Ascending aorta (tissue), 2 donors: ENCODE measurements at places on chromosomes 4 and X.
A peak's percentile ranks its signal among the peaks of the same experiment; 100 is the strongest.

- peak; percentile 83 for DNase-seq
Measured at GRCh38 chrX:153947009-153947769, 2.7 kb upstream of the RENBP start.

DNA sequence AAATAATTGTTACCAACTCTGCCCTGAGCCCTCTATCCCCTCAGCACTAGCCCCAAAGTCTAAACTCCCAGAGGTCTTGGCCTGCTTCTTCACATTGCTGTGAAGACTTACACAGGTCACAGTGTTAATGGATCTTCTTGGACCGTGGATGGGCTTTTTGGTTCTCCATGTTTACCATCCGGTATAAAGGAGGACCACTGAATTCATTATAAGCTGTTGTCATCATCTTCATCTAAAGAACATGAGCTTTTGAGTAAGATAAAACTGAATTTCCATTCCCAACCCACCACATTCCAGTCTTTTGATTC, 8.5 kb downstream of the NUDT11 start:
- no peak for DNase-seq

DNA sequence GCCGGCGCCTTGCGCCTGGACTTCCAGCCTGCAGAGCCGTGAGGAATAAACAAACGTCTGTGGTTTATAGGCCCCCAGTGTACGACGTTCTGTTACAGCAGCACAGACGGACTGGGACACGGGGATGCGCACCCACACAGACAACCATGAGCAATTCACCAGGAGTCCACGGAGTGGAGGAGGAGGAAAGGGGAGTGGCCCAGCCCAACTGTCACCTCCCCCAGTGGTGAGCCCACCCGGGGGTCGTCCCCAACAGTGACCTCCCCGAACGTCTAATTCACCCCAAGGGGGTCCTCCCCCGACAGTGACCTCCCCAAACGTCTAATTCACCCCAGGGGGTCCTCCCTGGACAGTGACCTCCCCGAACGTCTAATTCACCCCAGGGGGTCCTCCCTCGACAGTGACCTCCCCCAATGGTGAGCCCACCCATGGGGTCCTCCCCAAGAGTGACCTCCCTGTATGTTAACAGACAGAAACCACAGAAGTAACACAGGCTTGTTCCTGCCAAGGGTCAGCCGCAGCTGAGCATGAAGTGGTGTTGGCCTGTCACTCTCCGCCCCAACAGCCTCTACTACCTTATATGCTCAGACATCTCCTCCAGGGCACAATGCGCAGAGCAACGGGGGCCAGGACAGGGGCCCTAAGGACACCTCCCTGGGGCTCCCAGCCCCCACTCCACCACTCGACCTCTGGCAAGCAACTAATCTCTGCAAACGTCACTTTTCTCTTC, 6.2 kb downstream of the GAK start:
- DNase-seq, result no peak

DNA sequence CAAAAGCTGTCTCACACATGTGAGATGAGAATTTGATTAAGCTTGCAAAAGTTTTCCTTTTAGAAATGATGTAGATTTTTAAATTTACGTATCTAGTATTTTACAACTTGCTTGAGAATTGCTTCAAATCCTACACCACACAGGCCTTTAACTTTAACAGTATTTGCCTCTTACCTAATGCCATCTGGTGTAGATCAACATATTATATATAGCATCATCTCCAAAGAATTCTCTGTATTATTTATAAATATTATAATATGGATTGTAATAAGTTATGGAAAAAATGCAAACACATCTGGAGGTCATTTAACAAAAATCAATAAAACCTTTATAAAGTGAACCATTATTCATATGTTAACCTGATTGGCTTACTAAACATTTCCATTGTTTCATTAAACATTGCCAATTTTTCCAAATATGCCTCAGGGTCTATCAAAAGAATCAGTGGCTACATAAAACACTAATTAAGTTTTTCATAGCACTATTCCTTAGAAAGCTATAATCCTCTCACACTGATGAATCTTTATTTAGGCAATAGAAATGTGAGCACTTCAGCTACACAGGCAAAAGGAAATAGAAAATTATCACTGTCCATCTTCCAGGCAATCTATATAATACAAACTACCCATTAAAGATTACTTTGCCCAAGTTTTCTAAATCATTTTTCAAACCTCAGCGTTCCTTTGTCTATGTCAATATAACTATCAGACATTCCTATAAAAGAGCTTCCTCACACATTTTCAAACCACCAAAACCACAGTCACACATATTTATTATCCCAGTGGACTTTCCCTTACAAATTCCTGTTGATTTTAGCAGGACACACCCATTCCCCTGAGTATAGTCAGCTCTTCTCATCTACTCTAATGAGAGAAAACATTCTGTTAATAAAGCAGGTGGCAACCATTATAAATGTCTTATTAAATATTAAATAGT, 83.5 kb upstream of the INTU start:
- no peak for DNase-seq

DNA sequence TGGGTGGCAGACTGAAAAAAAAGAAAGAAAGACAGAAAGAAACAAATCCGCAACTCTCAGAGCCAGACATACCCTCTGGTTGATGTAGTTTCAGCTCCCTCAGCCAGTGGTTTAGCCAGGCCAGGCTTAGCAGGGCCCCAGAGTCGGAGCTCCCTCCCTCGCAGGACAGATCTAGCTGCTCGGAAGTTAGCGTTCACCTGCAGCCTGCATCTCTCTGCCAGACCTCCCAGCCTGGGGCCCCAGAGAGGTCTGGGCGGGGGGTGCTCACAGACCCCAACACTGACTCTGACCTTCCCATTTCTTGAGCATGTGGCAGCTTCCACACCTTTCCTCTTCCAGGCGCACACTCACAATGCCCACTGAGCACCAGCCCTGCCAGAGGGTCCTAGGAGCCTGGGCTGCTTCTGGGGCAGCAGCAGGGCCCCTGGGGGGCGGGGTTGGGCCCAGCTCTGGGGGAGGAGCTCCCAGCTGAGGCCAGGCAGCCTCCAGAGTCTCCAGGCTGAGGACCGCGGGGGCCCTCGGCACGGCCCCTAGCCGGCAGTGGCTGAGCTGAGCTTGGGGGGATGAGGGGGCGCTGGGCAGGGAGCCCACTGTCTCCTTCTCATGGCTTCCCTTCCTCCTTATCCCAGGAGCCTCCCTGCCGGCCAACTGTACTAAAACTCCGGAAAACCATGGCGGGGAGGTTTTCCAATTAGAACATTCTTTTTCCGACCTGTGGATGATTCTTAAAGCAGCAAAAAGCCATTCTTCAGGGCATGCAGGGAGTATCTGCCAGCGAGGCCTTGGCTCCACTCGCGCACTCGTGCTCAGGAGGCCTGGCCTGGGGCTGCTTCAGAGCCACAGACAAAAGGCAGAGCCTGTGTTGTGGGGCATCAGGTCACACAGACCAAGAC, 4.6 kb upstream of the ZNF185 start:
- DNase-seq, result no peak

- no peak for DNase-seq
Measured at GRCh38 chr4:155599085-155599484, 67.6 kb upstream of the GUCY1A1 start.

- no peak for DNase-seq
Measured at GRCh38 chr4:94256144-94256783, 48.6 kb downstream of the SMARCAD1 start.

DNA sequence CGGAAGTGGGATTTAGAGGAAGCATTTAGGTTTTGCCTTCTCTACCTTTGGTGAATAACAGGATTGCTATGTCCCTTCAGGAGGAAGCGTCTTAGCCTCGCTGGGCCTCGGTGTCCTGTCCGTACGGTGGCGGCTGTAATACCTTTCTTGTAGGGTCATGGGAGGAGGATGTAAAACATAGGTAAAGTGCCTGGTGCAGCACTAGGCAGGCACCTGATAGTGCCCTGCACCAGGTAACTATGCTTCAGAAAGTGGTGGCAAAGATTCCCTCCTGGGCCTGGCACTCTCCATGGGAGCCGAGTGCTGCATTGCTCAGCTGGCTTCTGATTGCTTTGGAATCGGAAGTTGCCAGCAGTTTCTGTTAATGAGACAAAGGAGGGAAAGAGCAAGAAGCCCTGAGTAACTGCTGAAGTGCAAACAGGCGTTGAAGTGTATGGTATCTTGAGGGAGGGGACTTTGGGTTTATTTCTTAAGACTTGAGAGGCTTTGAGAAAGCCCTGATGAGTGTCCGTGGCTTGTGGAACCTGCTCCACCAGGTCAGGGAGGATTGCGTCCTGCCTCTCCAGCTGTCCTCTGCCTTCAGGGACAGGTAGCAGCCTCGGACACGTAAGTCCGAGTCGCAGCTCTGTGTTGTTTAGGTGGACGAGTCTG, 45.8 kb downstream of the TBC1D14 start:
- peak; percentile 35 for DNase-seq

- no peak for DNase-seq
Measured at GRCh38 chrX:64976673-64977040, 407 bp upstream of the ZC4H2 start.

GRCh38 chrX:82589410-82589809, 918.7 kb upstream of the POU3F4 start:
- DNase-seq, result no peak

DNA sequence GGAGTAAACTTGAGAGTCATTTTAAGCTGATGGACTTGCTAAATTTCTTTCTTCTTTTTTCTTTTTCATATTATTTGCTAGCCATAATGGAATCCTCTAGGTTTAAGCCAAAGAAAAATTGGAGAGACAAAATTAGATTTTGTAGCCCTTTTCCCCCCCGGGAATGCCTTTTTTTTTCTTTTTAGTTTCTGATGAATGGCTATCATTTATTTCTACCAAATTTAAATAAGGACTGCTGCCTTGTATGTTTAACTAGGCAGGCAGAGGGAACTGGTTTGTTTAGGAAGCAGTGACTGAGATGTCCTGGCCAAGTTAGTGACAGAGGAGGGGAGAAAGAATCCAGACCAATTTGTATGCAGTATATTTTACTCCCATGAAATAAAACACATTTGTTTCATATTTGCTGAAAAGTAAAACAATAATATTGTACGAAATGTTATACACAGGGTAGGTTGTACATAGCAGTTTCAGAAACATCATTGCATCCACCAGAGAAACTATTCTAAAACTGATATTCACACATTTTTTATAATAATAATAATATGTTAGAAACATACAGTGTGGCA, 5.7 kb downstream of the PITX2 start:
- no peak for DNase-seq

GRCh38 chr4:99833756-99834155, 17.1 kb downstream of the DAPP1 start:
- DNase-seq, result no peak

GRCh38 chr4:626201-627091, 1.1 kb downstream of the PDE6B start:
- DNase-seq, result no peak

DNA sequence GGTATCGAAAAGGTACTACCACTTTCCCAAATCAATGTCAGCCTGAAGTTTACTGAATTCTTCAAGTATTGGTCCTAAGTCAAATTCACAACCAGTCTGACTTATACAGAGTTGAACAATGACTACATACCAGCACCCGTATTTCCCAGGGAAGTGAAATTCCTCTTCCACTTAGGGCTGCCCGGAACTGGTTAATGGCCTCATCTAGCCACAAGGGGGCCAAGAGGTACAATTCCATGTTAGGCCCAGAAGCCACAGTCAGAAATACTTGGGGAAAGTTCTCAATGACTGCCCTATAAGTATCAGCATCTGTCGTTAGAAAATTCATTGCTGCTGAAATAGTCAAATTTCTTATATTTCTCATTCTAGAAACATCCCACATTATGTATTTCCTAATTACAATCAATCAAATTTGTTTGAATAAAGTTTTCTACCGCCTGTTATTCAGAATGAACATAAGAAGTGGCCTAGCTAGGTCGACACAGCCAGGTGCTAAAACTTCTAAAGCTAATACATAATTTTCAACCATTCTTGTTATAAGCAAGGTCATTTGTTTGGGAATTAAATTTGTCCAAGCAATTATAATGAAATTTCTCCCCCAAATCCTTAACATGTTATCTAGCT, 5.6 kb upstream of the PCDH7 start:
- DNase-seq, result no peak

DNA sequence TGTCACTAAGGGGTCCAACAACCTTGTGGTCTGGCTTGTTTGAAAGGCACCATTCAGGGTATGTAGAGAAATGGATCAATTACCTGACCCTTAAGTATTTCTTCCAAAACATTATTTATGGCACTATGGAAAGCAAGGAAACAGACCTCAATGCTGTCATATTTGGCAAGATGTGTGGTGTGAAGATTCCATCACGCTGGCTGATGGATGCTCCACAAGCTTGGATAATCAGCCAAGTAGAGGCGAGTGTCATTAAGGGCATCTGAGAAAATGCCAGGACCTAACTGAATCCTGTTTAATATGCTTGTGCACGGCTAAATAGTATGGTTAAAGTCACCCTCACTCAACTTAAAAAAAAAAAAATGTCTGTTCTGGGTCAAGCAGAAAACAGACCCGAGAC, 120.7 kb downstream of the COMMD8 start:
- no peak for DNase-seq

- DNase-seq, result no peak
Measured at GRCh38 chrX:140715787-140716186, 6.2 kb downstream of the LINC00632 start.

DNA sequence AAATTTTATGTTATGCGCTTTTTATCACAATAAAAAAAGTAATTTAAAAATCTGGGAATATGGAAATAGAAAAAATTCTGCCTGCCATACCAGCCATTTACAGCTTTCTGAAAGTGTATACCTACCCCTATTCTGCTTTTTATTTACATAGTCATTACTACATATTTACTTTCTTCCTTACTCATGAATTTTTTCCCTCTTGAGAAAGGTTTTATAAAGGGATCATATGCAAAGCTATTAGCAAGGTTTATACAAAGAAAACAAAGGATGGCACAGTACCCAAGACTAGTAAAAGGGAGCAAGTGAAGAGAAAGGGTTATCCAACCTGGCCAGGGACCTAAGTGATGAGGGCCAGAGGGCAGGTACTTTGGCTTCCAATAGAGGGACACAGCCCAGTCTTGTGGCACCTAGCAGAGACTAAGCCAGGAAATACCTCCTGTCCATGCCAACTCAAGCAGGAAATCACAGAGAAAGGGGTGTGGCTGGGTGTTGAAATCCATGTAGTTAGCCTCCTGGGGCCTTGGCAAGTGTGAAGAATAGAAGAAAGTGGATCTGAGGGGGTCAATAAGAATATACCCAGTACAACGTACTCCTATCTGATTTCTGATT, 207.3 kb upstream of the VEGFC start:
- DNase-seq, result no peak
